ENCODE measurements at places on chromosomes 2 and 18.

GRCh38 chr2:239037559-239037910 lies 189.7 kb downstream of the TWIST2 start:
- DNase-seq: no peak

- no peak for DNase-seq
These were observed 68.6 kb downstream of the FHOD3 start for GRCh38 chr18:36365836-36366775.

GRCh38 chr2:219527076-219527394 lies 12.8 kb downstream of the ASIC4 start:
- no peak for DNase-seq

DNA sequence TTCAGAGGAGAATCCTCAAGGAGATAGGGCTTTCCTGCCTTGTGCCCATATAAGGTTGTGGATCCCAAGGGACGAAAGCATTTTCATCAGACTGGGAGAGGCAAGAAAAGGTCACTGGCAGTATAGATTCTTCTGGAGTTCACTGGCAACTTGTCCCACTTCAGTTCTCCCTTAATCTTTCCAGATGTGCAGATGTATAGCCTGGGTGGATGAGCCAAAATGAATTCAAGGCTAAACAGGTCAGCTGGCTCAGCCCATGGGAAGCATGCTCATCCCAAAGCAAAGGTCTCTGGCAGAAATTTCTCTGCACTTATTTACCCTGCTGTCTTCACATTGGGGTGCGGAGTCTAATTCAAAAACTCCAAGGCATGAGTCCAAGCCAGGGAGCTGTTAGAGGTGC lies 148.9 kb upstream of the TNP1 start:
- DNase-seq: no peak

DNA sequence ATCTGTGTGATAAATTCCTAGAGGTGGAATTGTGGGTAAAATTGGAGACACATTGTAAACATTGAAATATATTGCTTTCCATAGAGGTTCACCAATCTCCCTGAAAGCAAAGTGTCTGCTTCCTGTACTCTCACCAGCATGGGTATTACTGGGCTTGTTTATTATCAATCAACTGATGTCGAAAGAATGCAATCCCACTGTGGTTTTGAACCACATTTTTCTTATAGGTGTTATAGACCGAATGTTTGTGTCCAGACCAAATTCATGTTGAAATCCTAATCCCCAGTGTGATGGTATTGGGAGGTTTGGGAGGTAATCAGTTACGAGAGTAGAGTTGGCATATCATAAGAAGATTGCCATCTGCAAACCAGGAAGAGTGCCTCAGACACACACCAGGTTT lies 1212.4 kb downstream of the LRP1B start:
- DNase-seq: no peak

DNA sequence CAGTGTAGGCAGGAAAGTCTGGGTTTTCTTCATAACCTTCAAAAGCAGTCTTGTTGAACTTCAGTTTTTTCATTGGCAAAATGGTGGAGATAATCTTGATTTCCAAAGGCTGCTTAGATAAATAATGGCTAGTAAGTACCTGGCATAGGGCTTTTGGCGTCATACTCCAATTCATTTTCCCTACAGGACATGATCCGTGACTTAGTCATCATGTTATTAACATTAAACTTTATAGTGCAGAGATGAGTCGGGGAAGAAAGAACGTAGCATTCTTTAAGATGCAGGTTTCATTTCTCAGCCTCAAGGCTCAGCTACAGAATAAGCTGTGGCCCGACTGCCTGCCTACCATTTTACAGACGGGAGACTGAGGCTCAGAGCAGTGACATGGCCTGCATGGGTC lies 64.0 kb downstream of the RALBP1 start:
- no peak for DNase-seq

DNA sequence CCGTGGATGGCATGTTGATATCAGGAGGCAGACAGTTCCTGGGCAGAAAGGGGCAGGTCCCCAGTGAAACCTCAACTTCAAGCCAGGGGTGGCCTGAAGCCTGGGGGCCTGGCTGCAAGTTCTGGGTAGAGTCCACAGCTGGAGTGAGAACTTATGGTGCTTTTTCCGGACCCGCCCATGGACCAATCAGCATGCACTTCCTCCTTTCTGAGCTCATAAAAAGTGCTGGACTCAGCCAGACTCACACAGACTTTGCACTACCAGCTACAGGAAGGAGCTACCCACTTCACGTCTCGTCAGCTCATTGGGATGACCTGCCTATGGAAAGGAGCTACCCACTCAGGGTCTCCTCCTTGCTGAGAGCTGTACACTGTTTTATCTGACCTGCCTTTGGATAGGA lies 183.1 kb upstream of the MC4R start:
- DNase-seq: no peak

GRCh38 chr2:10965241-10965843 lies 53.6 kb downstream of the KCNF1 start:
- DNase-seq: no peak

GRCh38 chr2:11836647-11837219 lies 90.3 kb downstream of the LPIN1 start:
- no peak for DNase-seq

- no peak for DNase-seq
These were observed 1287.5 kb upstream of the NXPH2 start for GRCh38 chr2:140067661-140068060.

GRCh38 chr2:181399027-181399426 lies 58.2 kb upstream of the ITGA4 start:
- DNase-seq: no peak

DNA sequence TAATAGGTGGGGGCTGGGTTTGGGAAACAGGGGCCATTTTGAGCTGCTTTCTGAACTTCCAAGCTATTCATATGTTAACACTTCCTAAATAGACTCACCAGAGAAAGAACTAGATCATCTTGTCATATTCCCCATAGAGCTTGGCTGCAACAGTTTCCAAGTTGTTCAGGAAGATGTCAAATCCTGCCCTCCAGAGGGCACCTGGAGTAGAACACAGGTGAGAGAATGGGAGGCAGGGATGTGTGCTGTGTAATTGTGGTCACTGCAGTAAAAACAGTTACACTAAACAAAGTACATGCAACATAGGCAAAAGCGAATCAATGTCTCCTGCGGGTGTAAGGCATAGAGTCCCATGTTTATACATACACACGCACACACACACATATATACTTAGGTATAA lies 34.5 kb upstream of the LRRC30 start:
- no peak for DNase-seq

DNA sequence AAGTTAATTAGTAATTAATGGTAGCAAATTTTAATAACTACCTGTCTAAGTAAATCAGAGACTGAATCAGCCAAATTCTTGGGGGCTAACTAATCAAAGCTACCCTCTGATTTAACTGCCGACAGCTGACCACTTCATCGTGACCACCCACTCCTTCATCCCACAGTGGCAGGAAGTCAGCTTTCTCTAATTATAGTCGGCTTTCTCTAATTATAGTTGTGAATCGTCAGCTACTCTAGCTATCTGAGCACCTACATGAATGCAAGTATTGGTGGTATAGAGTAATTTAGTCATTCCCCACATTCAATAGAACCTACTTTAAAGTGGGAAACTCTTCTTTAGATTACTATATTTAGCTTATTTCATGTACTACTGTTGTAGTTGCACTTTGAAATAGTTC lies 185.5 kb downstream of the PTGR3 start:
- no peak for DNase-seq

GRCh38 chr2:70094171-70094977 lies 7.1 kb downstream of the PCBP1 start:
- DNase-seq: no peak

DNA sequence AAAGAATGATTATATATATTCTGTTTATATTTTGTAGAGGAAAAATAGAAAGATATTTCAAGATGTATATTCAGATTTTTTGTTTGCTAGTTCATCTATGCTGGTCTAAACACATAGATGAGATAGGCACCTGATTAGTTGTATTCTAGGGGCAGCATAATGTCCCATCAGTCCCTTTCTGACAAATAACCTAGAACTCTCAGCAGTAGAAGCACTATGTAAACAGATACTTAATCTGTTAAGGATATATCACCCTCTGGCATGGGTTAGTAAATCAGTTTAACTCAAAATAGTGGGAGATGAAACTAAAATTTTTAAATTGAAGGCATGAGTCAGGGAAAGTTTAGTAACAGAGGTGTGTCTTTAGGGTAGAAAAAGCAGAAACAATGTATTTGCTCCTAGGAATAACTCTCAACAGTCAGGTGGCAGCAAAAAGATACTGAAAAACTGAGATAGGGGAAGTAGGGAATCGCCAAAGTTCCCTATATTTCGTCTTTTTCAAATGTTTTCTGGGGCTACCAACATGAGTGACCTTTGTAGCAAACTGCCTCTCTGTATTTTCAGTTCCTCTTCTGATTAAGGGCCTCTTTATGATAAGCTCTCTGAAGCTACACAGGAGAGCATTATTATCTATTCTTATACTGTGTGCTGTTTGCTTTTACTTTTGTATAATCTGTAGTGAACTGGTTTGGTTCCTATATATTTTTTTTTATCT lies 5.7 kb downstream of the PPP1R1C start:
- no peak for DNase-seq

- DNase-seq: no peak
These were observed 3.9 kb downstream of the TWIST2 start for GRCh38 chr2:238851761-238852160.

DNA sequence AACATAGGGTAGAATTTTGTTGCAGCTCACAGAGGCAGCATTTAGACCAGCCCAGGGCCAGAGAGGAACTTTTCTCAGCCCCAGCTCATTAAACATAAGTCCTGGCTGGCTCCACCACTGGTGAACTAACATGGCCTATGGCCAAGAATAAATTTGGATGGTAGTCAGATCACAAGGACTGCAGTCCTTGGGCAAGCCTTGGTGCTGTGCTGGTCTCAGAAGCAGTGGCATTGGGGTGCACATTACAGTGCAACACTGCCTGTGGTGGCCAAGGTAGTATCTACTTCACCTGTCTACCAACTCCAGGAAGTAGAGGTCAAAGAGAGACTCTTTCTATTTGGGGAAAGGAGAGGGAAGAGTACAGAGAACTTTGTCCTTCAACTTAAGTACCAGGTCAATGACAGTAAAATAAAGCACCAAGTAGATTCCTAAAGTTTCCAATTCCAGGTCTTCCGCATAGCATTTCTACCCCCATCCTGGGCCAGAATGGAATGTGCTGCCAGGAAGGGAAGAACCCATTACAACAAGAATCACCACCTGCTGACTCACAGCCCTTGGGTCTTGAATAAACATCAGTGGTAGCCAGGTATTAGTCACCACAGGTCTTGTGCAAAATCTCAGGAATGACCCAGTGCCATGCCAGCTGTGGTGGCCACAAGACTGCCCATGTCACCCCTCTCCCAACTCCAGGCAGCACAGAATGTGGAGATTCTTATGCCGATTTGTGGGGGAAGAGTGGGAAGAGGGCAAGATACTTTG lies 155.4 kb upstream of the FSIP2 start:
- DNase-seq: peak; percentile 92

DNA sequence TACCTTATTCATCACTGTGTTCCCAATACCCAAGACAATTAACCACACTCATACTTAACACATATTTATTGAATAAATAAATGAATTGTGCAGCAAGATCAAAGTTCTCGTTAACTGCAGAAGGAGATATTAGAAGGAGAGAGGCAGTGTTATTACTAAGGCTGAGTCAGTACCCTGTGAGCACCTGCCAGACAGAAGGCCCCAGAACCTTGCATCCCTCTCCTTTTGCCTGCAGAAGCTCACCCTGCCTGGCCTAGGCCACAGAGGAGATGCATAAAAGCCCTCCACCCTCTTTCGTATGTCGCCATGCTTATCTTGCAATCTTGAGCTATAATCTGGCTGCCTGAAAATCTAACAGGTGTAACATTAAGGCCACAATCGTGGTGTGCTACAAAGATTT lies 20.5 kb upstream of the RNF149 start:
- no peak for DNase-seq

DNA sequence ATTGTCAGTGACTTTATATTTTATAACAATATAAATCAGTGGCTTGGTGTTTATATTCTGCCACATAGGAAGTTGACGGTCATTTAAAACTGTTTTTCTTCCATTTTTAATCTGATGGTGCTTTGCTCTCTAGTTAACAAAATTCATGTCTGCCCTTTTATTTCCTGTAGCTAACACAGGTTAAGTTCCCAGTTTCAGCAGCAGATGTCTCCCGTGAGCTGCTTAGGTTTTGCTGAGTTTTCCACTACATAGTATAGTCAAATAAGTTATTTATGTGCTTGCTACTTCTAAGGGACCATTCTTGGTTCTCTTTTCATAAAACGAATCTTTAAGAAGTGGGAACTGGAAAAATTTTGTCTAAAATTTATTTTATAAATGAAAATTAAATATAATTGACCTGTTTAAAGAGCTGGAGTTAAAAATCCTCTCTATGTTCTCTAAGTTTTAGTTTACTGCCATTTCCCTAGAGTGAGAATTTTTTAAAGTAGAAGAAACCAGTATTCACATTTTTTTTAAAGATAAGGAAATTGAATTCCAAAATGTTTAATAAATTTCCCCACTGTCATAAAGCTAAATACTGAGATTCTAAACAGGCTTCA lies 20.6 kb downstream of the HTR2B start:
- peak; percentile 59 for DNase-seq

DNA sequence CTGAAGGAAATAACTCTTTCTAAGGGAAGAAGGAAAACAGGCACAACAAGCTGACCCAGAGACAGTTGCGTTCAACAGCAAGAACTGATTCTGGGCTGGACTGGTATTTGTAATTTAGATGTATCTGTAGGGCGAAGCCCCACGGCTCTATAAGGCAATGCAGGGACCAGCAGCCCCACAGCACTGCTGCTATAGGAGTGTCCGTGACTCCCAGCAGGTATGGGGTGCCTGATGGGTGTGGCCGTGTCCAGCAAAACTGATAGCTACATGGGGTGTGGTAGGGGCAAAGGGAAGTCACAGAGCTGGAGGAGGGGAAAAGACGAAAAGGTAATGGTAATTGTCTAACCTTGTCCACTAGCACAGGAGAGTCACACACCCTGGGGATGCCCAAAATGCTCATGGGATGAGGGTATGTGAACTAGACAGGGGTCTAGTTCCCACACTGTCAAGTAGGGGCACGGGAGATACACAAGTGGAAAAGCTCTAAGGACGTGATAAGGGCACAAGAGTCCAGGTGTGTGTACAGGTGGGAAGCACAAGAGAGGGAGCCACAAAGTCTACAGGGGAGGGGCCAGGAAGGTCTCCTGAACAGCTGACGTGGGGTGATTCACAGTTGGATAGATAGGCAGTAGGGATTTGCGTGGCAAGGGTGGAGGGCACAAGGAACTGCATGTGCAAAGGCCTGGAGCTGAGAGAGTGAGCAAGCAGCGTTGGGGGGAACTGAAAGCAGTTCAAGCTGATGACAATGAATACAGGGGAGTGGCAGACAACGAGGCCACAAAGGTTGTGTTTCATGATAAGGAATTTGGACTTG lies 48.5 kb upstream of the ASPRV1 start:
- no peak for DNase-seq

DNA sequence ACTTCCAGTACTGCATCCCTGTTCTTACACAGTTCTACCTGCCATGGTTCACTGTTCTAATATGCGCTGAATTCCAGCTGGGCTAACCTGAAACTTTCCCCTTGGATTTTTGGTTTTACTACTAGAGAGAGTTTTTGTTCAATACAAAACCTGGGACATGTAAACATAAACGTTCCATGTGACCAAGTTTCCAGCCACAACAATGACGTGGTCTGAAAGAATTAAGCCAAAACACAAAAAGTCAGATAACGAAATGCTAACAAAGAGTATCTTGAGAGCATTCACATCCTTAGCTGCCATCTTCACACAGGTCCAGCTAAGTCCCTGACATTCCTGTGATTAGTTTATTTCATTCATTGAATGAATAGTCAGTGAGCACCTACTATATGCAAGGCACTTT lies 467.0 kb upstream of the PKDCC start:
- no peak for DNase-seq
